ENCODE measurements at places on chromosomes 1 and 21. TPM values are rescaled to one million over a fixed set of nuclear protein-coding genes. Genes with fewer than 3 reads are reported as not detected.

Gene RIPK4
- polyA plus RNA-seq: 0.13 TPM

Gene CXADR
- 0.01 TPM for polyA plus RNA-seq

Gene PAPPA2
- polyA plus RNA-seq: 0.82 TPM

DNA sequence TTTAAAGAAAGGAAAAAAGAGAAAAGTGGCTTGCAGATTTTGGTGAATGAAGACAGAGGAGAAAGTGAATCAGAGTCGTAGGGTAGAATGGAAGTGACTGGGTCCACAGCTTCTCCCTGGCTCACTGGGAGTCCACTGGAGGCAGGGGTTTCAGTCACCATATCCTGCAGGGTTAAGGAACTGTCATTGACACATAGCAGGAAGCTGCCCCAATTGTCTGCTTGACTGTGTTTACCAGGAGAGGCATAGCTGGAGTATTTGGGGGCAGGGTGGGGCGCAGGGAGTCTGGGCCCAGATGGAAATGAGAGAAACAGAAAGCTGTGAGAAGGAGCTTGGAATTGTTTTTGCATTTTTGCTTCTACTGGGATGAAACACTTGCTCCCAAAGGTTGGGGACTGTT, 228.8 kb upstream of the CSF3R start:
- no peak for DNase-seq

DNA sequence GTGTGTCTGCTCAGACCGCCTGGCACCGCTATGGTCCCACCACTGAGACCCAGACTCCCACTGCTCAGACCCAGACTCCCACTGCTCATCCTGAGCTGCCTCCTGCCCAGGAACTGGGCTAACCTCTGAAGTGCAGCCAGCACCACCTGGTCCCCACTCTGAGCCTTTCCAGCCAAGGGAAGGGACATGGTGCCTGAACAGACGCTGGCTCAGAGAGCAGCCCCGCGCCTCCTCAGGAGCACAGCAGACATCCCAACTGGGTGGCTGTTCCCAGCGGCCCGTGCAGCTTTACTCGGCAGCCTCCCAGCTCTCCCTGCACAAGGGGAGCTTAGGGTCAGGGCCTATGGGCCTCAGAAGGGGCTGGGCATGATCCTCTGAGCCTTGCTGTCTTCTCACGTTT, 27.8 kb upstream of the CNTN2 start:
- DNase-seq: no peak

GRCh38 chr1:69191335-69191734, 376.4 kb upstream of the LRRC7 start:
- no peak for DNase-seq

DNA sequence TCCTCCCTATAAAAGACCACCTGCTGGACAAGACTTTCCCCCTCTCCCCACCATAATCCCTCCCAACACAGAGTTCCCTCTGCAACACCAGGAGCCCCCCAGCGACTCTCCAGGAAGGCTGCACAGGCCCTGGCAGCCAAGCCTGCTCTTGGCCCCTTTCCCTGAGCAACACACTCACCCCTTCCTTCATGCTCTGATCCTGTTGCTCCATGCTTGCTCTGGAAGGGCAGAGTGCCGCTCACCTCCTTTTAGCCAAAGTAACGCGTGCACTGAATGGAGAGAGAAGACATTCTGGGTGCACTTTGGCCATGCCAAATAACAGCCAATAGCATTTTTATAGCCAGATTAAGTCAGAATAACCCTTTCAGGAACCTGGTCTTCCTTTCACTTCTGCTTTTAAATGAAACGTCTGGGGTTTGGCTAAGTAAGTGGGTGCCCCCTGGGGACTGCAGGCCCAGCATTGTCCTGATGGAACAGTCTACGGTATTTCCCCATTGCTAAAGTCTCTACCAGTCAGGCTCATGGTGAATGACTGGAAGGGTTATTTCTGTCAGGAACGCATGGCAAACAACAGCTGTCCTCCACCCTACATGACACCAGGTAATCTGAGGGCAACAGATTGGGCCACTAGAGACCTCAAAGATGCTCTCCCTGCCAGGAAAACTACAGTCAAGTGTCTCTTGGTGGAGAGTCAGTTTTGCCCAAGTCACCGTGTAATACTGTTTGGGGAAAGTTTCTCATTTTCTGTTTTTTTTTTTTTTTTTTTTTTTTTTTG, at the start of gene SLC2A5:
Gene SLC2A5, minus strand, starts transcription at position 310 of the 775 bp plus-strand sequence. Its CDS starts 99 bp downstream, at position 211.
- no peak for DNase-seq

- no peak for DNase-seq
Measured at GRCh38 chr1:29900104-29900679, 663.9 kb downstream of the PTPRU start.

DNA sequence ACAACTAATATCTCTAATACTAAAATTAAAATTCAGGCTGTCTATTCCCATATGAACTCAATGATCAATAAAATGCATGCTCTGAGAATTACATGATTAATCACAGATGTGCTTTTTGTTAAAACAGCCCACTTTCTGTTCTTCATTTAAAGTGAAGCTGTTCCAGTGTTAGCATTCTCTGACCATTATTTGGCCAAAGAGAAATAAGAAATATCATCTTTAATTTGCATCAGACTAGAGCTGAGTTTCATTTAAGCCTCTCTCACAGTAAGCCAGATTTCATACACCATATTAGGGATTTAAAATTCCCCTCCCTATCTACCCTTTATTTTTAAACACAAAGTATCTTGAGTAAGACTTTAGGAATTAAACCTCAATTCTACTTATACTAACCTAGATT, 261.6 kb downstream of the TPR start:
- DNase-seq: peak; percentile 14

DNA sequence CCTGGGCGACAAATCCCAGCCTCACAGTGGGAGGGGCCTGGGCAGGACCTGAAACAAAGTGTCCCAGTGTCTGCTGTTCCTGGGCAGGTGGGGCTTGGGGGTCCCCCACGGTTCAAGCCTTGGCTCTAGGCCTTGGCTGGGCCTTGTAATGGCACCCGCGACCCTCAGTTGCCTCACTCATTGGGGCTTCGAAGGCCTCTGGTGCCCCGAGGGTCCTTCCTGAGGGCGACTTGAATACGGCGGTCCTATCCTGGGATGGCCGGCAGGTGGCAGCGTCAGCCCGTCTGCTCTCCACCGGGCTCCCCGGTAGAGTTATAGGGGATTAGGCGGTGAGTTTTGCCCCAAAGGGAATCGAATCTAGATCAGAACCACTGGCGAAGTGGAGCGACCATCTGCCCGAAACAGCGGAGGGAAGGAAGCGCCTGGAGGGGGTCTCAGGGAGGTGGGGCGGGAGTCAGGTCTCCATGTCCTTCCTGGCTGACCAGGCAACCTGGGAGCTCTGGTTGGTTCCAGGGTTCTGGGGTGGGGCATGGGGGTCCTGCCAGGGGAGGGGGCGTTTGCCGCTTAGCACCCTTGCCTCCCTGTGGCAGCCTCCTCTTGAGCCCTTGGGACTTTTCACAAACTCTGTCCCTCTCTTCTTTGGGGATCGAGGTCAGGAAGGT, 2.1 kb upstream of the PEX10 start:
- no peak for DNase-seq

DNA sequence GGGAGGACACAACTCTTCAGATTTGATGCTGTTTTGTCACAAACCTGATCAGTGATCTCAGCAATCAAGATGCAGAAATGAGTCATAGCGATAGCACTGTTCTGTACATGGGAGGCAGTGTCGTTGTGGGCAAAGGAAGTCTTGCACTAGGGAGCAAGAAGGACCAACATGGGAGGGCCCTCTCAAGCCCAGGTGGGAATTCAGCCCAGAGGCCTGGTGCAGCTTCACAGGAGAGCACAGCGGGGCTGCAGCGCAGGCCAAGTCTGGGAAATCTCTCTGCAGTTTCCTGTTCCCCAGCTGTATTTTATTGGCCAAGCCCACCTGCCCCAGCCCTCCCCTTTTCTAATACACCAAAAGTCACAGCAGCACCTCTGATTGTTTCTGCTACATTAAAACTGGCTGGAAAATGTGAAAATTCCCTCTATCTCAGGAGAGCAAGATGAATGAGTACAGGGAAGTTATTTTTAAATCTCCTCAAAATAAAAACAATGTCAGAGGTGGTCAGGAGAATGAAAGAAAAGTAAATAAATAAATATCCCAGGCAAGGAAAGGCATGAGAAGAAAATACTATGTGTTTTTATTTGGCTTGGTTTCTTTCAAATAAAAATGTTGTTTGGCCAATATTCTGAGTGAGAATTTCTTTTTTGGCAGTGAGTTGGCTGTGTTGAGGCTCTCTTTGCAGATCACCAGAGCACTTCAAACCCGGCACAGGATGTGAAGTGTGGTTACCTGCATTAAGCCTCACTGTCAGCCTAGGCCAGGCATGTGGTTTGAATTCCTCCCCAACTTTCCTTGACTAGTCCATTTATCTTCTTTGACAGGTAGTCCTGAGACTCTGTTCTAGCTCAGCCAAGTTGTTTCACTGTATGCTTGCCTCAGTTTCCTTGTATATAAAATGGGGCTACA, 422.1 kb downstream of the PLPP3 start:
- no peak for DNase-seq

- DNase-seq: no peak
Measured at GRCh38 chr1:61375082-61375880, 292.9 kb downstream of the NFIA start.
